Right cardiac atrium (tissue), 5 donors: ENCODE measurements at places on chromosomes 6 and 20. TPM values are rescaled to one million over a fixed set of nuclear protein-coding genes. Genes with fewer than 3 reads are reported as not detected.

Gene ASIP
- 8.0 TPM for polyA plus RNA-seq

Gene DCBLD1
- polyA plus RNA-seq, result 3.8 TPM

Gene OR2B6
- polyA plus RNA-seq, result not detected

Gene JPH2
- 78.2 TPM for polyA plus RNA-seq

Gene LGSN
- not detected for polyA plus RNA-seq

Gene POM121L2
- not detected for polyA plus RNA-seq

Gene CRISP2
- polyA plus RNA-seq, result not detected

DNA sequence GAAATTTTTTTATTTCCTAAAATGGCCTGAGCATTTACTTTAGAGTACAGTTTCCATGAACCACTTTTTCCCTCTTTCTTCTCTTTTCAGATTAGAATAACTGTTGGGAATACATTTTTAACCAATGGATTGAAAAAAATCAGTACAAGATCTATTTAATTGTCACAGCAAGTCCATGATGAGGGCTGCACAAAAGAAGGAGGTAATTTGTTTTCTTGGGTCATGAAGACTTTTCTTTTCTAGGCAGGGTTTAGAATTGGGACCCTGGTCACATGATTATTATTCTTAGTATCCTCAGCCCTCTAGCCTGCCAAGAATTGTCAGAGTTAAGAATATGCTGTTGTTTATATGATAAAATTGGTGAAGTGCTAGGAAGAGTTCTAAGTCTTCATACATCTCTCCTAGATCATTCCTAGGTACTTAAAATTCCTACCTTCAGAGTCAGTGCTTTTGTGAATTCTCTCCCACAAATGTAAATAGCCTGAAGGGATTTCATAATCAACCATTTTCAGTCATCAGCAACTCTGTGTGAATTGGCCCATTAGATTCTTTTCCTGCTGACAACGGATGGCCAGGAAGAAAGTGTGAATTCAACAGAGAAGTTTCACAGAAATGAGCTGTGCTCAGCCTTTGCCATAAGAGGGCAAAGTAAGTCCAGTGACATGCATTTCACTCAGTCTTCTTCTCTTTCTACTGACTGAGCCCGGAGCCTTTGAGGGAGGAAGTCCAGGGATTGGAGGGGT is 32.4 kb upstream of the TPBG start:
- no peak for DNase-seq

- no peak for DNase-seq
Measured at GRCh38 chr6:90707246-90707645, 120.4 kb upstream of the MAP3K7 start.

DNA sequence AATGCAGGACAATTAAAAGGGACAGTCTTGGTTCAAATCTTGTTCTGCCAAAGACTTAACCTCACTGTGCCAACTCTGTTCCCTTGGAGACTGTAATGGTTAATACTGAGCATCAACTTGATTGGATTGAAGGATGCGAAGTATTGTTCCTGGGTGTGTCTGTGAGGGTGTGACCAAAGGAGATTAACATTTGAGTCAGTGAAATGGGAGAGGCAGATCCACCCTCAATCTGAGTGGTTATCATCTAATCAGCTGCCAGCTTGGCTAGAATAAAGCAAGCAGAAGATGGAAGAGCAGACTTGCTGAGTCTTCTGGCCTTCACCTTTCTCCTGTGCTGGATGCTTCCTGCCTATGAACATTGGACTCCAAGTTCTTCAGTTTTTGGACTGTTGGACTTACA is 474.4 kb downstream of the CD83 start:
- DNase-seq, result no peak

DNA sequence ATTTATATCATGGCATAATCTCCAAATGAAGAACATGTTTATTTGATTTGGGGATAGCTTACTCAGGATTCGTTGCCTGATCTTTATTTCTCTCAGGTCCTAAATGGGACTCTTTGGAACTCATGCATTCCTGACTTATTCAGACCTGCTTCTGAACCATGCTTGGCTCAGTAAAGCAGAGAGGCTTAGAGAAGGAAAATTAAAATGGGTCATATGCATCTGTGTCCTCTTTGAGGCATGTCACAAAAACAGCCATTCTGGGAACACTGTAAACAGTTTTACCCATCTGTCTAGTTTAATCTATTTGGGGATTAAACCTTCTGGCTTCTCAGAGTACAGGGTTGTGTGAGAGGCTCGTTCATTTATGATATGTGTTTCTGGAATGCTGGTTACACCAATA is 1017.3 kb downstream of the KIF16B start:
- DNase-seq, result no peak

GRCh38 chr20:24574307-24574706 is 104.9 kb downstream of the SYNDIG1 start:
- no peak for DNase-seq

GRCh38 chr6:14423330-14423729 is 305.8 kb downstream of the CD83 start:
- no peak for DNase-seq

DNA sequence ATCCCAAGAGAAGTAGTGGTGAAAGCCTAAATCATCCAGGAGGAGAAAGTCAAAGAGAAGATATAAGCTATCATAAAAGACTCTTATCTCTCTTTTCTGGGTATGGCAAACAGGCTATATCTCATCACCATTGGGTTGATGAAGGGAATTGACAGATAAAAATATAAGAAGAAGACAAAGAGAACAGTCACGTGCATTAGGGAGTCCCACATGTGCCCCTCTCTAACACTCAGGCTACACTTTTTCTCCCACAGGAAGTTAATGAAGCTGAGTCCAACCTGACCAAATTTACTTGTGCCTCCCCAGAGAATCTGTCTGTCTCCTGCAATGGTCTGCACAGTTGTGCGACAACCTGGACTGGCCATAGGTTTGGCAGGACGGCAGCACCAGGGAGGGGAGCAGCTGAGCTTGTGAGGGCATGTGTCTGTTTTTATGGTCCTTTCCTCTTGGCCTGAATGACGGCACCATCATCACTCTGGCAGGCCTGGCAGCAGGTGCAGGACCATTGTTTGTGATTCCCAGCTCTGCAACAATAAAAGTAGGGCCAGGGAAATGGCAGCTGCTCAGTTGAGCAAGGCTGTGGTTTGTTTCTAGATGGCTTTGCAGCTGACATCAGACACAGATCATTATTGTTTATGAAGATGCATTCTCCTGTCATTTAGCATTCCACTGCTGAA is 144.5 kb upstream of the MCHR2 start:
- DNase-seq, result no peak

DNA sequence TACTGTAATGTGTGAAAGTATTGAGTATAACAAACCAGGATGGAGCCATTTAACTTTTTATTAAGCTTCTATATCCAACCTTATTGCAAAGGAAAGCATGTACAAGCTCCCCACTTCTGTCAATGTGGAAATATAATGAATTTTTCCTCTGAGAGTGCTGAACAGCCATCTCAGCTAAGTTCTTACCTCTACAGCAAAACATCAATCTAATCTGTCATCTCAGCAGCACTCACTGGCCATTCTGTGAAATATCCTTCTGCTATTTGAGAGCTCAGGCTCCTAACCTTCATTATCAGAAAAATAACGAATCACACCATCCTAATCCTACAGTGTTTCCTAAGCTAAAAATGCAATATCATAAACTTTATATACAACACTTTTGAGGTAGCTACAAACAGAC is 194.0 kb upstream of the RNF217 start:
- no peak for DNase-seq

DNA sequence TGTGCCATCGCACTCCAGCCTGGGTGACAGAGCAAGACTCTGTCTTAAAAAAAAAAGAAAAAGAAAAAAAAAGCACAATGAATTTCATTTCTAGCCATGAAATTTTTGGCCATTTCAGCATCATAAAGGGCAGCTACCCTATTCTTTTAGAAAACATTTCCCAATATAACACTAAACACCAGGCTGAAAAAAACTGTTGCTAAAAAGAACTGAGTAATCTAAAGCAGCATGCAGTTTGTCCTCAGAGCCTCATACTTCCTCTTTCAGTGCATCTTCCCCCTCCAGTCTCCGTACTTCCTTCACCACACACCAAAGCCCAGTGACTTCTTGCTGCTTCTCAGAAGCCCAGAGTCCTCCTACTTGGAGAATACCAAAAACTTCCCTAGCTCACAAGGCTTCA is 5.6 kb upstream of the IFNGR1 start:
- DNase-seq, result no peak

DNA sequence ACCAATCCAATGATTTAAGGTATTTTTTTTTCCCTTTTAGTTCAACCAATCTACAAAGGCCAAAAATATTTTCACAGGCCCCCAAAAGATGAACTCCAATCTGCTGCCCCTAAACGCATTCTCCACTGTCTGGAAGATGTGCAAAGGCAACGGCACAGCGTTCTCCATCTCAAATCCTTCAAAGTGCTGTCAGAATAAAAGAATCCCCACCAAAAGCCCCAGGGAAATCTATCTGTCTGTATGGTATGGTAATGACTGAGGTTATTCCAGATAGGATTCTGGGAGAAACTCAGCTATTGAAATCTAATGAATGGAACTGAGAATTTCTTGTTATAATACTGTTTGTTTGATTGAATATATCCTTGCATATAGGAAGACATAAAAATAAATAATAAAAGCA is 217.8 kb upstream of the CCN2 start:
- no peak for DNase-seq

DNA sequence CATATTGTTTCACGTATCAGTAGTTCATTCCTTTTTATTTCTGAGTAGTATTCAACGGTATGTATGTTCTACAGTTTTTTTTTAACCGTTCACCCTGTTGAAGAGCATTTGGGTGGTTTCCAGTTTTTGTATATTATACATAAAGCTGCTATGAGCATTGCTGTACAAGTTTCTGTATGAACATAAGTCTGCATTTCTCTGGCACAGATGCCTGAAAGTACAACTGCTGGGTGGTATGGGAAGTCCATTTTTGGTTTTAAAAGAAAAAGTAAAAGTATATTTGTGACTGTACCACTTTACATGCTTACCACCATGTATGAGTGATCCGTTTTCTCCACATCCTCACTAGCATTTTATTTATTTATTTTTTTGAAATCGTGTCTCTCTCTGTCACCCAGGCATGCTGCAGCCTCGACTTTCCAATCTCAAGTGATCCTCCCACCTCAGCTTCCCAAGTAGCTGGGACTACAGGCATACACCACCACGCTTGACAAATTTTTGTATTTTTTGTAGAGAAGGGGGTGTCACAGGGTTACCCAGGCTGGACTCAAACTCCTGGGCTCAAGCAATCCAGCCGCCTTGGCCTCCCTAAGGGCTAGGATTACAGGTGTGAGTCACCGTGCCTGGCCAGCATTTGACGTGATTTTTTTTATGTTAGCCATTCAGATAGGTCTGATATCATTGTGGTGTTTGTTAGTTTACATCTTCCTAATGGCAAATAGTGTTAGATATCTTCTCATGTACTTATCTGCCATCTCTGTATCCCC is 11.0 kb upstream of the SIM1 start:
- DNase-seq, result no peak

- DNase-seq, result no peak
Measured at GRCh38 chr6:43772681-43773049, 2.7 kb downstream of the VEGFA start.

DNA sequence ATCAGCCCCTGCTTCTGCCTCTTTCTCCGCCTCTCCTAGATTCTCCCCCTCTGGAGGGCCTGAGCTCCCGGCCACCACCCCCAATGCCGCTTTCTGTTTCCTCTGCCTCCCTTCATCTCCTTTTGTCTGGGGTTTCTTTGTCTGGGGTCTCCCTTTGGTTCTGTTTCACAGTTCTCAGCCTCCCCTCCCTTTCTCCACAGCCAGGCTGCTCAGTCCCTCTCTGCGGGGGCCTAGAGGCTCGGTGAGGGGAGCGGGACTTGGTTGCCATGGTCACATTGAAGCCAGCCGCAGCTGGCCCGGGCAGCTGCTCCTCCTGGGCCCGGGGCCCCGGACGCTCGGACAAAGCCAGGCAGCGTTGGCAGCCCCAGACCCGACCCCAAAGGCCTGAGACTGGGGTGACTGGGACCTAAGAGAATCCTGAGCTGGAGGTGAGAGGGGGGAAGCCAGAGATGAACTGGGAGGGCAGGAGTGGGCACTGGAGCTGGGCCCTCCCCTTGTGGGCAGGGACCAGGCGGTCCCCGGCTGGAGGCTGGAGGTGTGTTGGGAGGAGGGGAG is 3.5 kb upstream of the DDR1 start:
- DNase-seq, result no peak

DNA sequence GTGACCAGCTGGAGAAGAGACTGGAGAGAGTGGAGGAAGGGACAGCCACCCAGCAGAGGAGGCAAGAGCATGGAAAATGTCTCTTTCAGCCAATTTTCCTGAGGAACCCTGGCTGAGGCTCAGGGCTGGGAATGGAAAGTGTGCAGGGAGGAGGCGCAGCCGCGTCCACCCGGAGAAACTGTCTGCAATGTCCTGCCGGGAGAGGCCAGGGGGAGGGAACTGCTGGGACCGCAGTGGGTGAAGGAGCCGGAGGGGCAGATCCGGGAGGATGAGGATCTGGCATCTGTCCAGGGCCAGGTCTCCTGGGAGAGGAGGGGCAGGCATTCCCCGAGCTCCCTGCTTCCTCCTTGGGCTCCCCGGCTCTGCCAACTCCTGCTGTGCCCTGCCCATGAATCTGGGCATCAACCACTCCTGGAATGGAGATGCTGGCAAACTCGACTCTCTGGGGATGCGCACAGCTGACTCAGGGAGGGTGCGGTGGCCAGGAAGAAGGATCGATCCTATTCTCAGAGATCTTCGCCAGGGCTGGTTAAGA is 17.4 kb upstream of the HM13 start:
- peak; percentile 88 for DNase-seq

GRCh38 chr6:98590136-98590681 is 244.2 kb upstream of the POU3F2 start:
- no peak for DNase-seq

- peak; percentile 48 for DNase-seq
Measured at GRCh38 chr20:57408131-57408530, 16.9 kb downstream of the RBM38 start.

DNA sequence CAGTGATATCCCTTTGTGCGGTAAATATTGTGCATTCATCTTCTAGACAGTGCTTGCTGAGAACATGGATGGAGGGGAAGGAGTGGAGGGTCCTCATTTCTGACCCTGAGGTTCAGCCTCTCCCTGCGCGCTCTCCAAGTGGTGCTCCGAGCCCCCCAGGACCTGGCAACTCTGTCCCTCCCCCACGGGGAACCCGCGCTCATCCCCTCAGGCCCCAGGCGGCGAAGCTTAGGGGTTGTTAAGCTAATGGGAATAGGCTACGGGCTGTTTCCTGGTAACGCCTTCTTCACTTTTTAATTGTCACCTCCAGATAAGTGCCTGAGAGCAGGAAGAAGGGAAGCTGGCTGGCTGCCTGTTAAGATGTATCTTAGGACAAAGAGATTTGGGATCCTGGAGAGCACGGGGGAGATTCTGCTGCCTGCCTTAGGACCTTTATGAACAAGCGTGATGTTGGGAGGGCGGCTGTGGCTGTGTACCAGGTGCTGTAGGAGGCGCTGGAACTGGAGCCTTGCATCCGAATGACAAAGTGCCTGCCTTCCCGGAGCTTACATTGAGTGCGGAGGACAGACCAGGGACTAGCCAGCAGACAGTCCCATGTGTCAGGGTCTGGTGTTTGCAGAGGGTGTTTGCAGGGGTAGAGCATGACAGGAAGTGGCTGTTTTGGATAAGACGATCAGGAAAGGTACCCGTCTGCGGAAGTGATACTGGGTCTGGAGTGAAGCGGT is 11.7 kb downstream of the TSHZ2 start:
- DNase-seq, result no peak

- no peak for DNase-seq
Measured at GRCh38 chr6:157239148-157239547, 84.2 kb downstream of the TMEM242 start.
